ENCODE measurements at places on chromosomes 2 and 18.

GRCh38 chr2:69163109-69163508, 150.1 kb downstream of the ANTXR1 start:
- H3K27ac ChIP-seq: no peak overlapping the region
- no peak for DNase-seq
- H3K27me3 ChIP-seq: peaks cover 8% of the 10 kb centered on the region
- H3K36me3 ChIP-seq: no peaks in the 10 kb centered on the region

- H3K27me3 ChIP-seq: no peaks in the 10 kb centered on the region
- H3K4me3 ChIP-seq: peak overlapping the region; percentile 86
- DNase-seq: no peak
Measured at GRCh38 chr2:174633623-174633930, 36.0 kb upstream of the WIPF1 start.

GRCh38 chr2:197339496-197340220, 29.1 kb upstream of the ANKRD44 start:
- peak overlapping the region; percentile 4 for H3K27ac ChIP-seq
- peak overlapping the region; percentile 49 for H3K4me3 ChIP-seq
- peaks cover 10% of the 10 kb centered on the region for H3K4me1 ChIP-seq
- H3K36me3 ChIP-seq: no peaks in the 10 kb centered on the region
- DNase-seq: no peak
- no peaks in the 10 kb centered on the region for H3K27me3 ChIP-seq

DNA sequence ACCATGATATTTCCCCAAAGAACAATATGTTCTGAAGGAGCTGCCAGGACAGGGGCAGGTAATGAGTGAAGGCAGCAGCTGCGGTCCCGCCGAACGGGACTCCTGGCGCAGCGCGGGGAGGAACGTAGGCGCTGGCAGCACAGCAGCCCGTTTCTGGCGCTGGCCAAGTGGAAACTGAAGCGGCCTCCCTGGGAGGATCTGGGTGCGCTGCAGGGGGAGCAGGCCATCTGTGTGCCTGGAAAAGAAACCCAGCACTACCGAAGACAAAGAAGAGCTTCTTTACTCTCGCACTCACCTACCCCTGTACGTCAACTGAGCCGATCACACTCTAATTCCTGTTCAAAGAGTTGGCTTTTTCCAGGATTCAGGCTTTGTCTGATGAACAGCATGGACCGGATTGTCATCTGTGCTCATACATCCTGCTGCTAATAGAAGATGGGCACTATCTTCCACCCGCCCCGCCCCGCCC, 11.8 kb downstream of the G6PC2 start:
- H3K4me1 ChIP-seq: peaks cover 4% of the 10 kb centered on the region
- DNase-seq: no peak
- peak overlapping the region; percentile 6 for H3K4me3 ChIP-seq
- no peak overlapping the region for H3K27ac ChIP-seq
- H3K36me3 ChIP-seq: no peaks in the 10 kb centered on the region
- H3K27me3 ChIP-seq: peaks cover 34% of the 10 kb centered on the region

DNA sequence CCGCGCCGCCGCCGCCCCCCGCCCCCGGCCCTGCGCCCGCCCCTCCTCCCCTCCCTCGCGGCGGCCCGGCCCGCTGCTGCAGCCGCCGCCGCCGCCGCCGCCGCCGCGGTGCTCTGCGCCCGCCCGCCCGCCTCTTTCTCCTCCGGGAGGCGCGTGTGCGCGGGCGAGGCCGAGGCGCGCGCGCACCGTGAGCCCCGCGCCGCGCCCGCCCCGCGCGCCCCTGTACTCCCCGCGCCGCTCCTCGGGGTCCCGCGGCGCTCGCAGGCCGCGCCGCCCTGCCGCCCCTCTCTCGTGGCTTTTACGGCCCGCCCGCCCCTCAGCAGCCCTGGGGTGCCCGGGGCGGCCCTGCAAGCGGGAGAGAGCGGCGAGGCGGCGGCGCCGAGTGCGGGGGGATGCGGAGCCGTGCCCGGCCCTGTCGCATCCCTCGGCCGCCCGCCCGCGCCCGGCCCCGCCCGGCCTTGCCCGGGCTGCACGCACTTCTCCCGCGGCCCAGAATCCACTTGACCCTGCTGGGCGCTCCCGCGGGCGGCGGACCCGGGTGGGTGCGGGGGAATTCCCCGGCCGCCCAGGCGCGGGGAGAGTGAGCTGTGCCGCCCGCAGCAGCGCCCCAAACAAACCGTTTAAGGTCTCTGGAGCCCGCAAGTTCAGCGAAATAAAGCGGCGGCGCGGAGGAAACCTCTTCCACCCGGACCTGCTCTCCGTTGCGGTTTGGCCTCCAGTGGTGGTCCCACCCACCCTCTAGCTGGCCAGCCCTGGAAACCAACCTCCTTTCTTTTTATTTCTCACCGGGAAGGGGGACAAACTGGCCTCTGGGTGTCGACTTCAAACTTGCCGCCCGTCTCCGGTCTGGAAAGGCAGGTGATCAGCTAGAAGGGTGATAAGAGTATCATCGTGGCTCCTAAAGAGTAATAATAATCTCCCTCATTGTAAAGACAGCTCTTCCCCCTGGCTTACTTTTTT, 37.4 kb downstream of the AFF3 start:
- H3K27ac ChIP-seq: no peak overlapping the region
- H3K36me3 ChIP-seq: no peaks in the 10 kb centered on the region
- H3K4me3 ChIP-seq: peak overlapping the region; percentile 80

DNA sequence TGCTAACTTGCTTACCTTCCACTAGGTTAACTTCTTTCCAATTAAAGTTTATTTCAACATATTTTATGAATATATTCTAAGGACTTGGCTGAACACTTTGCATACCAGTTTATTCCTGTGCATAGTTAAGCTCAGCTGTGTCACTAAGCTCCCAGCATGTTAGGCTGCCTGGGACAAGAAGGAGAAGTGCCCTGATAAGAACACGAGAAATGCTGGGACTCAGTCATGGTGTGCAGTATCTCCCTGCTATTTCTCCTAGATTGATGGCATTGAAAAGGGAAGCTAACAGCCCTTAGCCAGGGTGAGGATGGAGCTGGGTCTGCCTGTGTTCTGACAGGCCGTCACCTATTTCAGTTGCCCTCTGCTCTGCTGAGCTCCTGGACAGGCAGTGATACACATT, 164.3 kb downstream of the TRABD2A start:
- no peak for DNase-seq
- no peak overlapping the region for H3K4me3 ChIP-seq
- no peaks in the 10 kb centered on the region for H3K27me3 ChIP-seq
- peaks cover 26% of the 10 kb centered on the region for H3K4me1 ChIP-seq
- H3K36me3 ChIP-seq: no peaks in the 10 kb centered on the region

DNA sequence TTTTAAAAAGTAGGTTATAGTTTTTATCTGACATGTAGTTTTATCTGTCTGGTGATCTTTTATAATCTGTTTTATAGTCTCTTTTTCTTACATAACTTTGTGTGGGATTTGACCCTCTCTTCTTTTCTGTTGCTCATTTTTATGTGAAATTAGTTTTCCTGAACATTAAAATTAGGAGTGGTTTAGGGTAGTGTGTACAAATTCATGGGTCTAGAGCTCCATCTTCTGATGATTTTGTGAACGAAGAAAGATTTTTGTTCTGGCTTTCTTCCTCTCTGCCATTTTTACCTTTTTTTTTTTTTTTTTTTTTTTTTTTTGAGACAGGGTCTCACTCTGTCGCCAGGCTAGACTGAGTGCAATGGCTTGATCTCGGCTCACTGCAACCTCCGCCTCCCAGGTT, 46.6 kb downstream of the SLC30A6 start:
- peaks cover 23% of the 10 kb centered on the region for H3K36me3 ChIP-seq
- no peaks in the 10 kb centered on the region for H3K27me3 ChIP-seq
- no peak overlapping the region for H3K4me3 ChIP-seq
- H3K27ac ChIP-seq: no peak overlapping the region
- no peak for DNase-seq

DNA sequence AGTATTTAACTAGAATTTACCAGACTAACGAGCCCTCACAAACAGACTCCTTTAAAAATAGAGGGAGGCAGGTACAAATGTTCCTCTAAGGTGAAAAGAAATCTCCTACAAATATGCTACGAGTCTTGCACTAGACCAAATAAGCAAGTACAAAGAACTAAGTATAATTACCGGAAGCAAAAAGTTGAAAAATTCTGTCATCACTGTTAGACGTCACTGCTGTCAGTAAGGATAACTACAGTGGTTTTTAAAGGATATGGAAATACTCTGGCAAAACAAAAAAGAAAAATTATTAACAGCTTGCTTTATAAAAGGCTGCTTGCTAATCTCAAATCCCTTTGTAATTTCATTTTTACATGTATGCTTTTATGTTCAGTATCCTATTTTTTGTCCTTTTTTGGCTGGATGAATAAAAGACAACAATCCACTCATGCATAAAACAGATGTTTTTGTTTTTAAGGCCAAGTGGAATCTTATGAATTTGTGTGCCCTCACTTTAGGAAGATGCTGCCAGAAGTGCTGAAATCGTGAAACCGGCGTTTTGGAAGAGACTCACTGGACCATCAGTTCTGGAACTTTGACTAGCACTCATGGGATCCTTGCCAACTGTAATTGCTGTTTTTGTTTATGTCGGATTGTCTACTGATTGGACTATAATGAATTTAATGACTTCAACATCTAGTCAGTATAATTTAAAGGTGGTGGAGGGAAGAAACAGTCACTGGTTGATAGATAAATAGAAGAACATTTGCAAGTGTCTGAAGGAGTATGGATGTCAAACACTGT, 6.7 kb downstream of the ZNF521 start:
- DNase-seq: no peak
- H3K4me3 ChIP-seq: no peak overlapping the region
- no peak overlapping the region for H3K27ac ChIP-seq
- H3K27me3 ChIP-seq: peaks cover 82% of the 10 kb centered on the region

Data from naive thymus-derived CD8-positive, alpha-beta T cell (primary cell).